ENCODE measurements at places on chromosomes 4 and X. TPM values are rescaled to one million over a fixed set of nuclear protein-coding genes. Genes with fewer than 3 reads are reported as not detected.

- H3K27ac ChIP-seq, result no peak overlapping the region
- peaks cover 32% of the 10 kb centered on the region for H3K36me3 ChIP-seq
- H3K27me3 ChIP-seq, result no peaks in the 10 kb centered on the region
- DNase-seq, result no peak
- H3K4me3 ChIP-seq, result no peak overlapping the region
Observed at GRCh38 chr4:75935628-75936027, 5.2 kb downstream of the NAAA start.

- no peak overlapping the region for H3K4me3 ChIP-seq
- H3K27ac ChIP-seq, result no peak overlapping the region
- H3K27me3 ChIP-seq, result no peaks in the 10 kb centered on the region
- H3K4me1 ChIP-seq, result no peaks in the 10 kb centered on the region
- peak; percentile 8 for DNase-seq
- H3K36me3 ChIP-seq, result no peaks in the 10 kb centered on the region
Observed at GRCh38 chrX:56281789-56282188, 49.6 kb downstream of the KLF8 start.

- H3K36me3 ChIP-seq, result no peaks in the 10 kb centered on the region
- no peak overlapping the region for H3K4me3 ChIP-seq
- no peaks in the 10 kb centered on the region for H3K27me3 ChIP-seq
- H3K4me1 ChIP-seq, result no peaks in the 10 kb centered on the region
- no peak overlapping the region for H3K27ac ChIP-seq
- DNase-seq, result peak; percentile 47
Observed at GRCh38 chrX:118675966-118676349, 51.4 kb upstream of the IL13RA1 start.

DNA sequence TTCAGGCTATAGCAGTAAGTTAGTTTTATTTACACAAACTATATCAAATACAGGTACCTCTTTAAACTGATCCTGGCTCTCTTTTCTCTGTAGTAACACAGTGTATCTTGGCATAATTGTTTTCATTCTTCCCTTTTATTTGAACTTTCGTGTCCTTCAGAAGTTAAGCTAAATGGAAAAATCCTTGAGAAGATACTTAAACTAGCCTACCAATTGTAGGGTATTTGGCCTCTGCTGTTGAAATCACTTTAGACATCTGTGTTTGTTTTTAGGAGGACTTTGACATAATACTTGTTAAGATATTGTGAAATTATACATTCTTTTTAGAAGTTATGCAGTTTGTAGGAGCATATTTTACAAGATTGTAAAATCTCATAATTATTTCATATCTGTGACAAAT, 90.3 kb upstream of the GK2 start:
- no peaks in the 10 kb centered on the region for H3K4me1 ChIP-seq
- no peaks in the 10 kb centered on the region for H3K36me3 ChIP-seq
- no peak for DNase-seq
- H3K4me3 ChIP-seq, result no peak overlapping the region

Gene LPAR4
- not detected for polyA plus RNA-seq

Gene DACH2
- polyA plus RNA-seq, result not detected

- H3K4me3 ChIP-seq, result no peak within 1 kb of the TSS
- H3K27ac ChIP-seq, result no peak within 1 kb of the TSS
- peak; percentile 85 for DNase-seq
Observed at GRCh38 chr4:304969-305680, at the start of gene ZNF732. Gene ZNF732 (minus strand): TSS chr4:305474. CDS start chr4:305310, 164 bp downstream.

DNA sequence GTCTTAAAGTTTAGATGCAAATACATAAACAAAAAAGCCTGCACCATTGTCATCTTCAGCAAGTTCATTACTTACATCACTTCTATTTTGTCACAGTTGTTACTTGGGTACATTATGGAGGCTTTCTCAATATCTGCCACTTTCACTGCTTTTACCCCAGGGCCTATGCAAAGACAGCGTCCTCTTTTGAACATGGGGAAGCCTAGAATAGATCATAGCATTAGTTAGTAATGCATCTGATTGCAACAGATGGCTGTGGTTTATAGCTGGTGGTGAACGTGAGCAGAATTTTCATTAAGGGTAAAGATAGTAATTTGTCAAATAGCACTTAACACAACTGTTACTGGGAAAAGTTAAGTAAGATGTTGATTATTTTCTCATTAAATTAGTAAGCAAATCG, 729 bp downstream of the CXCL11 start:
- no peaks in the 10 kb centered on the region for H3K36me3 ChIP-seq
- H3K27me3 ChIP-seq, result no peaks in the 10 kb centered on the region
- H3K4me1 ChIP-seq, result no peaks in the 10 kb centered on the region
- no peak overlapping the region for H3K4me3 ChIP-seq
- DNase-seq, result no peak

Gene SULT1B1
- 125 TPM for polyA plus RNA-seq

Gene HSFX1
- polyA plus RNA-seq, result 3.2 TPM

Gene HPGDS
- 2.5 TPM for polyA plus RNA-seq

Gene PCDH11X
- polyA plus RNA-seq, result 0.03 TPM

GRCh38 chrX:40006106-40007017, 91.4 kb downstream of the BCOR start:
- H3K27ac ChIP-seq, result no peak overlapping the region
- no peaks in the 10 kb centered on the region for H3K36me3 ChIP-seq
- no peak overlapping the region for H3K4me3 ChIP-seq
- no peaks in the 10 kb centered on the region for H3K4me1 ChIP-seq

- no peak overlapping the region for H3K27ac ChIP-seq
- H3K27me3 ChIP-seq, result no peaks in the 10 kb centered on the region
- no peak for DNase-seq
- no peaks in the 10 kb centered on the region for H3K4me1 ChIP-seq
Observed at GRCh38 chr4:186082221-186082620, 13.3 kb downstream of the TLR3 start.

DNA sequence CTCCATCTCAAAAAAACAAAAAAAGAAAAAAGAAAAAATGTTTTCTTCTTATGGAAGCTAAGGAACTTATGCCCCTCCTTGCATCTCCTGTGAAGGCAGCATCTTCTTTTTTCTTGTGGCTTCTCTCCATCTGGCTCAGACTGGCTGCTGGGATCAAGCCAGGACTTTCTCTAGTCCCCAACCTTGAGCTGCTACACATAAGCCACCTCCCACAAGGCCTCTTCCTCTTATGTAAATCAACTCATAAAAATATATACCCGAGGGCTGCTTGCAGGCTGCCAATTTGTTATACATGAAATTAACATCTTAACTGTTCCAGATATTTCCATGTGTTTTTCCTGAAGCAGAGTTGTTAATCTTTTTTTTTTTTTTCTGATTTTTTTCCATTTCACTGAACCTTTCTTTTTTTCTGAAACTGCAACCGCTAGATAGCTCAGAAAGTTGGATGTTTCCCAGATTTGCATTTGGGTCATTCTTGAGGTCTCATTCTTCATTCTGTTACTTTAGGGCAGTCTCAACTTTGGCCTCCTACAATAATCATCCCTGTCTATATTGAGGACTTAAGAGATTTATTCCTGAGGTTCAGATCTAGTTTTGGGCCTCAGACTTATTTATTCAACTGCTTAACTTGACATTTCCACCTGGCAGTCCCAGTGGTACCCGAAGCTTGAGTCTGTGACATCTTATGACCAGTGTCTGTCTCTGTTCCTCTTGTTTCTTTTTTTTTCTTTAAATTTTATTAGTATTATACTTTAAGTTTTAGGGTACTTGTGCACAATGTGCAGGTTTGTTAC, 10.3 kb downstream of the SNX25 start:
- no peak overlapping the region for H3K27ac ChIP-seq
- DNase-seq, result peak; percentile 28
- H3K4me1 ChIP-seq, result no peaks in the 10 kb centered on the region
- H3K36me3 ChIP-seq, result peaks cover 2% of the 10 kb centered on the region
- no peak overlapping the region for H3K4me3 ChIP-seq

Gene ENPP6
- polyA plus RNA-seq, result 0.27 TPM

Gene ZCCHC12
- not detected for polyA plus RNA-seq

DNA sequence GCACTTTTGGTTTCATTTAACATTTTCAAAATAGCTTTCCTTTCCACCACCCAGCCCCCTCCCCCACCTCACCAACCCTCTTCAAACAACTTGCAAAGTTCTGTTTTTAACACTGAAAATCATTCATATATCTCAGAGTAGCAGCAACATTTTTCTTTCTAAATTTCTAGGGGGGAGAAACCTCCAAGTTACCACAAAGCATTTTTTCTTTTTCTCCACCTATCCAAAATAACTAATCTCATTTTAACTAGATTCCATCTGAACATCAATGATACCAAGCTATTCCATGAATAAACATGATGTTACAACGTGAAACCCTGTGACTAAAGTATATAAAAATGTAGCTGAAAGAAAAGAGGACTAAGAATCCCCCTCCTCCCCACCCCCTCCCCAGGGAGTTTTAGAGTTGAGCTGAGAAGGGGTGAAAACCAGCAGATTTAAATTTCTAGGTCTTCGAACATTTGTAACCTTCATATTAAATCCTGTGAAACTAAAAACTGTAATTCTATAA, 5.2 kb downstream of the LDB2 start:
- peak overlapping the region; percentile 18 for H3K27ac ChIP-seq
- H3K27me3 ChIP-seq, result no peaks in the 10 kb centered on the region
- no peaks in the 10 kb centered on the region for H3K36me3 ChIP-seq

DNA sequence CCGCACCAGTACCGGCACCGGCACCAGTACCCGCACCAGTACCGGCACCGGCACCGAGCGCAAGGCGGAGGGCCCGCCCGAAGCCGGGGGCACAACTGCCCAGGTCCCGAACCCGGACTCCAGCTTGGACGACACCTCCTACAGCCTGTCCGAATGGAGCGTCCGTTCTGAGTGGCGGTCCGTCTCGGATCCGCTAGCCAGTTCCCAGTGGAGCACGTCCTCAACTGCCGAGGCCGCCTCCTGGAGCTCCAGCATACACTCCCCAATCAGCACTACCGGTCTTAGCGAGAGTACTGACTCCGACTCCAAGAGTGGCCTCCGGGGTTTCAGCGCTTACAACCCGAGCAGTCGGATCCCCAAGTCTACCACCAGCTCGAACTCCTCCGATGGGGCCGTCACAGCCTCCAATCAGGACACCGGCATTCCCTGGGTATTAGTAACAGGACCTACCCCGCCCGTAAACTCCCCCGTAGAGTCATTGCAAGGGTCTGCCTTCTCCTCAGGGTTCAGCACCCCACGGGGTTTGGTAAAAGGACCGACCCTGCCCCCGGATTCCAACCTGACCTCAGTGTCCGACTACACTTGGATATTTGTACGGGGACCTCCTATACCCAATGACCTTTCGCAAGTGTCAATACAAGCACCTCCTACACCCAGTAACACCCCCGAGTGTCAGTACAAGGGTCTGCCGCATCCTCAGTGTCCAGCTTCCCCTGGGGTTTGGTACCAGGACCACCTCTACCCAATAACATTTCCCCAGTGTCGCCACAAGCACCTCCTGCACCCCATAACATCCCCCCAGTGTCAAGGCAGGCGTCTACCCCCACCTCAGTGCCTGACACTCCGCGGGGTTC, 721 bp upstream of the MAOA start:
- H3K4me3 ChIP-seq, result peak overlapping the region; percentile 59
- DNase-seq, result no peak
- peak overlapping the region; percentile 79 for H3K27ac ChIP-seq
- no peaks in the 10 kb centered on the region for H3K27me3 ChIP-seq
- no peaks in the 10 kb centered on the region for H3K36me3 ChIP-seq

Gene H2BW2
- polyA plus RNA-seq, result not detected

DNA sequence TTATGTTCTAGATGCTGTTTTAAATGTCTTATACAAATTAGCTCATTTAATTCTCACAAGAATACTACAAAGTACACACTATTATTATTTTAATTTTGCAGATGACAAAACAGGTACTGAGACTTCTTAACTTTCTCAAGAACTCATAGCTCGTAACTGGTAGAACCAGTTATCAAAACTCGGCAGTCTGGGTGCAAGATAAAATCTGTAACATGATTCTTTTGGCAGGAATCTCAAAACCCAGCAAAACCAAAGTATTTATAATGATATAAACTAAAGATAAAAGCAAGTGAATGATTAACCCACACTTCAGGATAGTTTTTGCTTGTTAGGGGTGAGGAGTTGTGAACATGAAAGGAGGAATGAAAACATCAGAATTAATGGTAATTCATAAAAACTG, 27.6 kb downstream of the CLNK start:
- no peak overlapping the region for H3K4me3 ChIP-seq
- DNase-seq, result no peak
- H3K4me1 ChIP-seq, result no peaks in the 10 kb centered on the region

DNA sequence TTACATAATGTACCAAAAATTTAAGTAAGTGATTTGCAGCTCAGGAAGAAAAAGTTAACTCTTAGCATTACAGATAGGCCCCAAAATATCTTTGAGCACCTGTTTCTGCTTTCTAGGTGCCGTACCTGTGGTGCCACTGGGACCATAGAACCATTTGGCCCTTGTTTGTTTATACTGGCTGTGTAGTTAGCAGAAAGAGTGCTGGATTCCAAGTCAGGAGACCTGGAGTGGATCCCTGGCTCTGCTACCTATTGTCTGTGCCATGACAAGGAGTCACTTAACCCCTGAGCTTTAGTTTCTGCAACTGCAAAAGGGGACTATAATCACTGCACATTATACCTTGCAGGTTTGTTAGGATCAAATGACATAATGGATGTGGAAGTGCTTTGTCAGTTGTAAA, 137.8 kb upstream of the GPR101 start:
- no peaks in the 10 kb centered on the region for H3K36me3 ChIP-seq
- no peaks in the 10 kb centered on the region for H3K4me1 ChIP-seq
- no peak for DNase-seq
- no peak overlapping the region for H3K27ac ChIP-seq
- H3K4me3 ChIP-seq, result no peak overlapping the region
- no peaks in the 10 kb centered on the region for H3K27me3 ChIP-seq

- H3K27me3 ChIP-seq, result no peaks in the 10 kb centered on the region
- H3K36me3 ChIP-seq, result no peaks in the 10 kb centered on the region
- H3K27ac ChIP-seq, result no peak overlapping the region
- no peaks in the 10 kb centered on the region for H3K4me1 ChIP-seq
- no peak for DNase-seq
Observed at GRCh38 chrX:47608130-47608810, 11.4 kb downstream of the SYN1 start.

GRCh38 chr4:40065010-40065409, 8.4 kb downstream of the N4BP2 start:
- peak; percentile 35 for DNase-seq
- H3K27me3 ChIP-seq, result no peaks in the 10 kb centered on the region
- no peak overlapping the region for H3K4me3 ChIP-seq
- H3K36me3 ChIP-seq, result no peaks in the 10 kb centered on the region

DNA sequence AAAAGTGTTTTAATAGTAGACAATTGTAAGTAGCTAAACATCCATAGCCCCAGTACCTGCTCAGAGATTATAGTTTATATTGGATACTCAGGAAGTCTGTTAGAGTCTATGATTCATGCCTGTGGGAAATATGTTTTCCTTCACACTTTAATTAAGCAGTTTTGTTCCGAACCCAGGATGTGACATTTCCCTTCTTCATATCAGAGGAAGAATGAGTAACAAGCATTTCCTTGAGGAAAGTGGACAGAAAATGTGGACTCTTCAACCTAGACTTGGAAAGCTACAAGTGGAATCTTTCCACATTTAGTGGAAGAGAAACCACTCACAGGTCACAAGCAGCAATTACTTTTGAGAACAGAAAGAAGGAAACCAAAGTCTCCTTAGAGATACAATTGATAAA, 419.4 kb downstream of the C4orf33 start:
- no peak overlapping the region for H3K4me3 ChIP-seq
- no peak overlapping the region for H3K27ac ChIP-seq
- no peak for DNase-seq
- H3K27me3 ChIP-seq, result no peaks in the 10 kb centered on the region

All from small intestine (tissue), 16 donors.